Bone marrow (tissue), 2 donors: ENCODE measurements at places on chromosomes 12 and 14.

GRCh38 chr12:46332260-46332659 is 40.3 kb downstream of the SLC38A2 start:
- DNase-seq, result no peak

GRCh38 chr14:33972583-33973081 is 21.8 kb upstream of the EGLN3 start:
- DNase-seq, result no peak

GRCh38 chr12:55935738-55936151 is 4.8 kb downstream of the DGKA start:
- no peak for DNase-seq

GRCh38 chr14:32259368-32260013 is 56.4 kb upstream of the RNU6-8 start:
- no peak for DNase-seq

DNA sequence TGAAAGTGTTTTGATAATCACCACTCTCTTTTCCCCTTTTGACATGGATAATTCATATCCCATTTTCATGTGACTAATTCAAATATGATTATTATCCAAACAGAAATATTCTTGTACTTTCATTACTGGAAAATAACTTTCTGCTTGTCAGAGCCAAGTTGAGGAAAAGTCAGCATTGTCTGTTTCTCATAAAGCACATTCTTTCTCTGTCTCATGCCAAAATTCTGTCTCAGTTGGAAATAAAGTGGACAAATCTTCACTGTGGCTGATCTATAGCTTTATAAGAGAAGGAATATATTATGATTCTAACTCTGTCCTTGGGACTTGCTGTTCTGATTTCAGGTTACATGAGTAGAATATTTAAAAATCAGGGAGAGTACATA is 22.7 kb upstream of the PRICKLE1 start:
- no peak for DNase-seq

DNA sequence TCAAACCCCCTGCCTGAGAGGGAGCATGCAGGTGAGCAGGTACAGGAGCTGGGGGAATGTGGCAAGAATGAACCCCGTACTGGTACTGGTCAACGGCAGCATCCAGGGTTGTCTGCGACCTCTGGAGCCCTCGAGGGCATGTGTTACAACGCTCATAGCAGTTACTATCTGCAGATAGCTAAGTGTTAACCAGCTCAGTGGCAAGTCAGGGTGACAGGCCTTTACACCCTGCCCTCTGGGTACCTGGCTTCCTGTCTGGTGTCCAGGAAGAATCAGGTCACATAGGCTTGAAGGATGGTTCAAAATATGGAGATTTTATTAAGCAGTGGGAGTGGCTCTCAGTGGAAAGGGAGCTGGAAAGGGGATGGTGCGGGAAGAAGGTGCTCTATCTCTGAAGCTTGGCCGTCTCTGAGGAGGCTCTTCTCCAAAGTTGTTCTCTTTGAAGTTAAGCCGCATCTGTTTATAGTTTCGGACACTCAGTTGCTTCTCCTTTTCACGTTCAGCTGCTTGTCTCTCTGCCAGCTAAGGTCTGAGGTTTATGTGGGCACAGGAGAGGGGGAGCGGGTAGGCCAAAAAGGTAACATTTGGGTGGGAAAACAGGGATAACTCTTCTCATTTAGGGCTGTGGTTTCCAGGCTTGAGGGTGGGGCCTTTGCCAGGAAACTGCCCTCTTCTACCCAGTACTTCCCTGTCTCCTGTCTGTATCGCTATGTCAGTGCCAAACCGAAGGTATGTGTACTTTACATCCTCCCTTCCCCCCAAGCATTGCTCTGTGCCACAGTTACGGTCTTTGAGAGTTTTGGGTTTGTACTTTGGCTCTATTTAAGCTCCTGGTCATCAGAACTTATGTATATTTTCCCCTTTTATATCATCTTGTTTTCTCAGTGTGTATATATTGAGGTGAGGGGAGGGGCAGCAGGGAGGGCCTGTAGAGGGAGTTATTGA is 305.8 kb downstream of the RGS6 start:
- DNase-seq, result no peak

DNA sequence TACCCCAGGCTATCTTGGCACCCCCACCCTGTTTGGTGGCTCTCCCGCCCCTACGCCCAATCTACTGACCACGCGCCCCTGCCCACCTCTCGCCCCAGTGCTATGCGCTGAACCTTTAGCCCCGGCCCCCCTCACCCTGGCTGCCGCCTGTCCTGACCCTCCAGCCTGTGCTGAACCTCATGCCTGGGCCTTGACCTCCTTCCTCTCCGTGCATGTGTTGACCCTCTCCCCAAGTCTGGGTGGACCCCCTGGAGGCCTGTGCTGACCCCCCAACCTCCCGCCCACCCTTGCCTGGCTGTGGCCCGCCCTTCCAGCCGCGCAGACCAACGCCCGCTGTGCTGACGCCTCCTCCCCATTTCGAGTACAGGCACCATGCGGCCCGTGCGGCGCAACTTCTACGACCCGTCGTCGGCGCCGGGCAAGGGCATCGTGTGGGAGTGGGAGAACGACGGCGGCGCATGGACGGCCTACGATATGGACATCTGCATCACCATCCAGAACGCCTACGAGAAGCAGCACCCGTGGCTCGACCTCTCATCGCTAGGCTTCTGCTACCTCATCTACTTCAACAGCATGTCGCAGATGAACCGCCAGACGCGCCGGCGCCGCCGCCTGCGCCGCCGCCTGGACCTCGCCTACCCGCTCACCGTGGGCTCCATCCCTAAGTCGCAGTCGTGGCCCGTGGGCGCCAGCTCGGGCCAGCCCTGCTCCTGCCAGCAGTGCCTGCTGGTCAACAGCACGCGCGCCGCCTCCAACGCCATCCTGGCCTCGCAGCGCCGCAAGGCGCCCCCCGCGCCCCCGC is 20.7 kb downstream of the DTX1 start:
- no peak for DNase-seq

GRCh38 chr14:61559641-61560201 is 135.6 kb upstream of the HIF1A start:
- DNase-seq, result no peak

DNA sequence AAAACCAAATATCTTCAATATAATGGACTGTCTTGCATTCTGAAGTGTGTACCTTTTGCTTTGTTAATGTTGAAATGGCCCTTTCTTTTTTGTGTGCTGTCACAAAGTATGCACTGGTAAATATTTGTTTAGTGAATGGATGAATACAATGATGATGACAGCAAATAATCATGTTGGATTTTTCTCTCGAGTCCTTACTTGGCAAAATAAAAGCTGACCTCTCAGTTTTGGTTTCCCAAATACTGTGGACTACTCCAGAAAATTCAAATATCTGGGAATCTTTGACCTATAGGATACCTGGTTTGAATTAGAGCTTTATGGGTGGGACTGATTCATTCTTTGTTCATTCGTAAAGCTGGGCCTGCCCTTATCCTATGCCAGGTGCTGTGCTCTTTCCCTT is 5.5 kb downstream of the UBE3B start:
- DNase-seq, result no peak

DNA sequence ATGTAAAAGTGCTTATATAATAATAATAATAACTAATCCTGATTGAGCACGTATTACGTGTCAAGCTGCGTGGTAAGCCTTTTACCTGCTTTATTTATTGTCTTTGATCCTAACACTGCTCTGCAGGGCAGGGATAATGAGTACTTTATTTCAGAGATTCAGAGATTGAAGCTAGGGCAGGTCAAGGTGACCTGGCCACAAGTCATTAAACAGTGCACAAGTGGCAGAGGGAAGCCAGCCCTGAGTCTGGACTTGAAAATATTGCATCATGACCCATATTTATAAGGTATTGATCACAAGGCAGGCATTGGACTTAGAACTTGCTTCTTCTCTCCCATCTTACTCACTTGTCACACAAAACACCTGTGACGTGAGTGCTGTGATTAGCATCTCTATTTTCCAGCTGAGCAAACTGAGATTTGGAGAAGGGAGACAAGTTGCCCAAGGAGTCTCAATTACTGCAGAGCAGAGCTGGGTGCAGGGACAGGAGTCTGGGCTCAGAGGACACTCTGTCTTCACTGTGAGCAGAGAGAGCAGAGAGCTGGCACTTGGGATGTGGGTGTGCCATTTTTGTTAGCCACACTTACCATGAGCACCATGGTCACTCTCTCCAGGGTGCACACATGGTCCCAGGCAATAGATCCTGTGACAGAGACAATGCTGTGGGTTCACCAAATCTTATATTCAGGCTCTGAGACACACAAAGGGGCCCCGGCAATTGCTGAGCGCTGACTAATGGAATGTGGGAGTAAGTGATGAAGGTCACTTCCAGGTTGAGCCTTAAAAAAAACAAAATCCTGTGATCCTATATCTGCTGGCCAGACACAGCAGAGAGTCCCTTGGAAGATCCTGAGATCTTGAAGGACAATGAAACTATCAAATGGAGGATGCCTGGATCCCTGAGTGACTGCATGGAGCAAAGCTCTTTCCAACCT is 113.2 kb upstream of the MED13L start:
- DNase-seq, result no peak
